Mesothelial cell of epicardium (in vitro differentiated cells): ENCODE measurements at places on chromosomes 13 and 19.

DNA sequence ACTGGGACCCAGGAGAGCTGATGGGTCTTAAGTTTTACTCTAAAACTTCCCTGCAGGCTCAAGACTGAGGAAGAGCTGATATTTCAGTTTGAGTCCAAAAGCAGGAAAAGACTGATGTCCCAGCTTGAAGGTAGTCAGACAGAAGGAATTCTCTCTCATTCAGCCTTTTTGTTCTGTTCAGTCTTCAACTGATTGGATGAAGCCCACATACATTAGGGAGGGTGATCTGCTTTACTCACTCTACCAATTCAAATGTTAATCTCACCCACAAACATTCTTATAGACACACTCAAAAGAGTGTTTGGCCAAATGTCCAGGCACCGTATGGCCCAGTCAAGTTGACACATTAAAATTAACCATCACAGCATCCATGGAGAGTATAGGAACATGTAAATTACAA, 173.5 kb downstream of the KCNRG start:
- no peak for DNase-seq

DNA sequence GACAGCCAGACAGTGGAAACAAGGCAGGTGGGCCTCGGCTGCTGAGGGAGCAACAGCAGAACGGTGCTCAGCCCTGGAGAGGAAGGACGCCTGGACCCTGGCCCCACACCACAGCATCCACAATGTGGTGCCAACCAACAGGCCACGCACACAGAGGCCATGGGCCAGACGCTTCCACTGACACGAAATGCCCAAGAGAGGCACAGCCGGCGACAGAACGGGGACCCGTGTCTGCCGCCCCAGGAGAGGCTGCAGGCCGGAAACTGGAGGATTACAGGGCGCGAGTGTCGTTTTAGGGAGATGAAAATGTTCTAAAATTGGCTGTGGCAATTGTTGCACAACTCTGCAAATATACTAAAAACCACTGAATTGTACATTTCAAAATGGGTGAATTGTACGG, 69.7 kb downstream of the RASA3 start:
- no peak for DNase-seq

GRCh38 chr19:57850553-57851017, 926 bp downstream of the ZNF587 start:
- DNase-seq = no peak

GRCh38 chr19:57105976-57106721, 13.6 kb upstream of the USP29 start:
- no peak for DNase-seq

GRCh38 chr13:80973721-80974120, 632.8 kb upstream of the SPRY2 start:
- no peak for DNase-seq

- no peak for DNase-seq
These were observed 786.2 kb downstream of the SLITRK6 start for GRCh38 chr13:85013006-85013405.

- DNase-seq = no peak
These were observed 123.0 kb upstream of the KL start for GRCh38 chr13:32893176-32893575.

DNA sequence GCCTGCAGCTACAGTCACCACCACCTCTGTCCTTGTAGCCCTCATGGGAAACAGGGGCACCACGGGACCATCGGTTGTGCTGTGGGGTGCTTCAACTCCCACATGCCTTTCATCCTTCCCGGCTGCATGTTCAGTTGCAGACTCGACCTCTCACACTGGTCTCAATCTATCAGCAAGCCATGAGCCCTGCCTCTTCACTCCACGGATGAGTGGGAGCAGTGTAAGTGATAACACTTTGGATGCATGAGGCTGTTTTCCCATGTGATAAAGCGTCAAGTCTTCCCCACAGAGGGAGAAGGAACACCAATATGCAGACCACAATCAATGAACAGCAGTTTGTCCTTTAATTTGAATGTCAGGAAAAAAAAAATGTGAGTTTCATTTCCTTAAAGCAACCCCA, 12.2 kb downstream of the SERP2 start:
- no peak for DNase-seq

DNA sequence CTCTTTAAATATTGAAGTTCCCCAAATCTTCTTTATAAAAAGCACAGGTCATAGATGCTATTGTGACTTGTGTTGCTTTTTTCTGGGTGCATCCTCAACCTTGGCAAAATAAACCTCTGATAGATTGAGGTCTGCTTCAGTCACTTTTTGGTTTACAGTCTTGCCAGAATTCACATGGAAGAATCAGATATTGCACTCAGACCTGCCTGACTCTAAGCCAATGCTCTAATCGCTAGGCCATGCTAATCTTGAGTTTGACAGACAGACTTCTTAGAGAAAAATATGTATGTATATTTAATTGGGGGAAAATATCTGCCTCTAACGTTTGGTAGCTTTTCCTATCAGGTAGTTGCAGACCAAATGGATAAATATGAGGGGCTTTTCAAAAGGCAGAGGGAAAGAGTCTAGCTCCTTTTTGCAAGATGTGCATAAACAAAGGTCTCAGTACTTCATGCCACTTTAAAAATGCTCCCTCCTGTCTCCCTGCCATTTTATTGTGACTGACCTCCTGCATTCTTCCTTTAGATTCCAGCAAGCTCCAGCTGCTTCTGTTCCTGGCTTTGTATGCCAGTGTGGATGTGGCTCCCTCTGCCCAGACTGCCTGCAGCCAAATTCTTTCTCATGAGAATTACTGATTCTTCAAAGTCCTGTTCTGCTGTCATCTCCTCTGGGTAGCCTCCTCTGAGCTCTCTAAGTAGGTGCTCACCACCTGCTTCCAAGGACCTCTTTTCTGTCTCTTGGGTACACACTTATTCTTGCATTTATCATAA, 42.4 kb upstream of the RFC3 start:
- no peak for DNase-seq

DNA sequence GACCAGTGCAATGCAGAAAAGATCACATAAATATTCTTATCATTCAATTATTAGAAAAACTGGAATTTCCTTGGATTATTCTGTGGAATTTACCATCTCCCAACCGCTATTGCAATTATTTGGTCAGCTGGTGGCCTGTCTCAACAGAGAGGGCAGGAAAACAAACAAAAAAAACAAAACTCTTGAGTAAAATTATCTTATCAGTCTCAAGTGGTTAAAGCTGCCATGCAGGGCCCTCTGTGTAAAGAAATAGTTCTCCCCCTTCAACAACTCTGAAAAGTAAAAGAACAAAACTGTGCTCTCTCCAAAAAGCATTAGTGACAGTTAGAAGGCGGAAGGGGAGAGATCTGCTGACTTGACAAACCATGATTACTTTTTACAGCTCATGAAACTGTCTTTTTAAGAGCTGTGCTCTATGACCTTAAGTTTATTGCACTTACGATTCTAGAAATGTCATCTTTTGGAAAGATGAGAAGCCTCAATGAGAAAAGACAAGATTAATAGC, 152.3 kb downstream of the DLEU7 start:
- DNase-seq = no peak

DNA sequence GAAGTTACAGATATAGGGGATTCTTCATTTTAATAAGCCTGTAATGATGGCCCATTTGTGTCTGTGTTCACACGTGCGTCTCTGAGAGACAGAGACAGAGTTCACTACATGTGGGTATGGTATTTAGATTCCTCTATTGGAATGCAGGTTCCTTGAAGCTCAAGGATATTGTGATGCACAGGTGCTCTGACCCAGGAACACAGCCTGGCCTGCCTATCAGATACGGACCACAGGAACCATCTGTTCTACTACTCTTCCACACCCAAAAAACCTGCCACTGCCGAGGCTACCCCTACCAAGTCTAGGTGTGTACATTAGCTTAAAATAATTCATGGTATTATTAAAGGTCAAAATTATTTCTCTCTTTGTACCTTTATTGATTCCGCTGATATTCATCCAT, 289.2 kb downstream of the ATP8A2 start:
- DNase-seq = no peak

DNA sequence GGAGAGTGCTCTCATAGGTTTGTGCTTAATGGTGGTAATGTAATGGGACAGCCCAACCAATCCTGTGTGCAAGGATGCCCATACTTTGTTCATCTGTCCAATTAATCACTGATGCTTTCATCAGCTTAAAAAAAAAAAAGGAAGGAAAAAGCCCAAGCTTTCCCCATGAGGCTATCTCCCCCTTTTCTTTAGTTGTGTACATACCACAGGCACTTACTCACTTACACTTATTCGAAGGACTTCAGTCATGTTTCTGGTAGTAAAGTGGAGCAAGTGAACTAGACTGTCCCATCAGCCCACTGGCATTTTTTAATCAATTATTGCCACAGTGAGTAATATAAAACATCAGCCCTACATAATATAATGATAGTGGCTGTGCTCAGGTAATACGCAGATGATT, 183.5 kb upstream of the UFM1 start:
- no peak for DNase-seq
